ENCODE measurements at places on chromosomes 16 and 17. TPM values are rescaled to one million over a fixed set of nuclear protein-coding genes. Genes with fewer than 3 reads are reported as not detected.

PPP1R9B gene
- 69.9 TPM for total RNA-seq

RHBDF1 gene
- 3.0 TPM for total RNA-seq

NOG gene
- 3.7 TPM for total RNA-seq

SSTR5 gene
- total RNA-seq: 0.16 TPM

SPECC1 gene
- 49.1 TPM for total RNA-seq

CCDC40 gene
- total RNA-seq: 5.0 TPM

RAP1GAP2 gene
- total RNA-seq: 29.3 TPM

OTOP3 gene
- total RNA-seq: not detected

MAPK8IP3 gene
- total RNA-seq: 84.5 TPM

NLRC3 gene
- 0.62 TPM for total RNA-seq

MEFV gene
- total RNA-seq: 0.47 TPM

NPIPB6 gene
- total RNA-seq: not detected

TENT4B gene
- 31.4 TPM for total RNA-seq
